ENCODE measurements at places on chromosomes 5 and 9.

DNA sequence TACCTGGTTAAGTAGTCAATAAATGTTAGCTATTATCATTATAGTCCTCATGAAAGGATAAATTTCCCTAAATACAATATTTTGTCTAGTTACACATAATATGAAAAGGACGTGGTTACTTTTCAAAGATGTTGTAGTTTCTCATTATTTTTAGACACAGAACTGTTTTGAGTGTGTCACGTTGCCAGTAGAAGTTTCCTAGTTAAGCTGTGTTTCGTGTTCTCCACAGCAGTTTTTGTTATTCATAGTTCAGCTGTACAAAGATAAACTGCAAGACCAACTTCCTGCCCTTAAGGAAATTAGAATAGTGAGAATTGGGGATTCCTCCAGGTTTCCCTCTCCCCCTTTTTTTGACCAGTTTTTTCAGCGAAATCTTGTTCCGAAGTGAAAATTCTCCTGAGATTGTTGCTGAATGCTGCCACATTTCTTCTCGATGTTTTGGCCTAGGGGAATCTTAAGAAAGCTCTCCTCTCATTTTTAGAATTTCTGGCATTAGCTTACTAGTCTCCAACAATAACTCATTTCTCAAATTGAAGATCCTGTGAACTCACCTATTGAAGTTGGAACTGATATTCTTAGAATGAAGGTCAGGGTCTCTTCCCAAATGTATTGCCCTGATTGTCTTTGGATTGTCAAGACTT, 176.1 kb downstream of the PAM start:
- DNase-seq, result no peak

GRCh38 chr9:95757439-95757838, 118.1 kb upstream of the ERCC6L2 start:
- no peak for DNase-seq

DNA sequence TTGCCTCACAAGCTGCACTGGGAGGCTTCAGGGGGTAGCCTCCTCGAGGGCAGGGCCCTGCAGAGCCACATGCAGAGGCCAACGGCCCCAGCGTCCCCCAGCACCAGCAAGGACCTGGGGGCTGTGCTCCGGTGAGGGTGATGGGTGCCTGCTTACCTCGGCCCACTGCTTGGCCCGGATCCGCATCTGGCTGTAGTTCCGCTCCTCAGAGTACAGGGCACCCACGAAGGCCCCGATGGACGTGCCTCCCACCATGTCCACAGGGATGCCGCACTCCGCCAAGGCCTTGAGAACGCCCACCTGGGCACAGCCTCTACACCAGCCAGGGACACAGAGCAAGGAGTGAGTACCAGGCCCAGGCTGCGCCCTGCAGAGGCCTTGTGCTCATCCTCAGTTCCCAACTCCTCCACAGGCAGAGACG, 8.0 kb upstream of the NSMF start:
- no peak for DNase-seq

DNA sequence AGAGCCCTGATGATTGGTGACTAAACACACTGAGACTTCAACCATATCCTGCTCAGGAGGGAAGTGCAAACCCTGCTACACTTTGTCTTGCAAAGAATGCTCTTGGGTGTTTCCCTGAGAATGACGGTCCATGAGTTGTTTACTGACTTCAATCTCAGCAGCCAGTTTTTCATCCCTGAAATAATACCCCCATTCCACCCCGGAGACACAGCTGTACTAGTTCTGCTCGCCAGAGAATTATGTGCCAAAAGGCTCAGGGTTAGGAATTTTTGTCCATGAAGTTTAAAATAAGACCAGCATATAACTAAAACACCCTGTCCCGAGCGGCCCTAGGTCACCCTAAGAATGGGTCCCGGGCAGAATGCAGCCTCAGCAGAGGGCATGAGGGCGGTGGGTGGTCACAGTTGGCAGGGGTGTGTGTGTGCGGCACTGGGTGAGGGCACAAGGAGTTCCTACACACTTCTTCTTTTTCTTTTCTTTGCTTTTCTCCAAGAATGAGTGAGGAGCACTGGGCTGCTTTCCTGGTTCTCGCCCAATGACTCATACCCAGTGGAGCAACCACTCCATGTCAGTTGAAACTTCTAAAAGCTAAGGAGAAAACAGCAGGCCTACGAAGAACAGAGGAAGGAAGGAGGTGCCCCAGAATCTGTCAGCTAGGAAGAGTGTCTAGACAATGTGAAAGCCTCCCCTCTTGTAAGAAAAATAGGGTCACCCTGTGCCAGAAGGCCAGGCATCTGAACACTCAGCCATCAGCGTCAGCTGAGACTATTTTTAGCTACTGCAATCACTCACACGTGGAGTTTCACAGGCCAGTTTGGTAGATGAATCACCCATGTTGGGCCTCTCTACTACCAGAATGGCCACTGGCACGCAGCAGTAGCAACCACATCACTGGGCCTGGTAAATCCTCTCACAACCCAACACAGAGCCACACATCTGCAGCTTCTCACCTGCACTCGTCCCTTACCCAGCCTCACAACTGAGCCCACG, 105.9 kb downstream of the DPYSL3 start:
- DNase-seq, result no peak

DNA sequence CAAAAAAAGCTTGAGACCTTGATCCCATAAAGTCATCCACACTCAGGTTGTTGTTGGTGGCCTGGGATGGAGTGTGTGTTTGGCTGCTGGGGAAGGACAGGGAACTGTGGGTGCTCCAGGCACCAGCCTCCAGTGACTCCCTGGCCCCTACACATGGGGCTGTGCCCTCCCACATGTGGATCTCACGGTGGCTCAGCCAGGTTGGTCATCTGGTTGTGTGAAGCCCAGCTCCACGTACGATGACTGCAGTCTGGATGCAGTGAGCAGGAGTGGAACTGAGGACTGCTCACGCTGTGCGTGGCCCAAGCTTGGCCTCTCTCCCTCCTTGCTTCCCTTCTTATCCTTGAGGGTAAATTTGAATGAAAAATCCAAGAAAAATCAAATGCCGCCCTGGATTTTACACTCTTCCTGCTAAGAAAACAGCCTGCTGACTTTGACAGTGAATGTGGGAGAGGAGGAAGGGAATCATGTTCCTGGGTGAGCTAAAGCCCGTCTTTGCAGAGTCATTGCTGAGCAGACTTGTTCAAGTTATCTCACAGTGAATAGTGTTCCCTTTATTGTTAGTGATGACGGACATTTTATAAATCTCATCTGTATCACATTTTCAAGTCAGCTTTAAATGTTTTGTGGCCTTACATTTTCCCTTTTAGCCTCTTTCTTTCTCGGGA, 65.1 kb upstream of the CACNA1B start:
- no peak for DNase-seq

GRCh38 chr5:125298746-125299379, 552.4 kb upstream of the ZNF608 start:
- DNase-seq, result no peak

DNA sequence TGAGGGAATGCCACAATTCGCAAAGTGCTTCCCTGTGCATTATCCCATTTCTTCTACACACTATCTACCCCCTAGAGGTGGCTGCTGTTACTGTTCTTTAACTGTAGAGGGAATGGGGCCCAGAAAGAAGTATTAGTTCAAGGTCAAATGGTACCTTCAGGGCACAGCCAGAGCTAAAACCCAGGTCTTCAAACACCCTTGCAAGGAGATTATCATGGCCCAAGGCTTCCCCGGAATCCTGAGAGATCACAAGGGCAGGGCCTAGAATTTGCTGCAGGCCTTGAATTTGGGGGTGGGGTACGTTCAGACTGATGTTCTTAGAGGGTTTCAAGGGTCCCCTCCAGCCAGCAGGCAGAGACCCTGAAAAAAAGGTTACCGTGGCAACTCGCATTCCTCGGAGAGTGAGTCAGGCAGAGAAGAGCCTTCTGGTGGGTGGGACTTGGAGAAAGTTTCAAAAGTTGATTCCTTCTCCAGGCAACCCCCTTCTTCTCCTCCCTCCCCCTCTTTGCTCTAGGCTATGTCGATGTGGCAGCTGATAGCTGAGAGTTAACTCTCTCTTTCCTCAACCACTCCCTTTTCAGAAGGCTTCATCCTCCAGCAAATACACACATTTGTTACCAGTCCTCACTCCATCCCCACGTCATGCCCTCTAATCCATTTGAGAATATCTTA, 1.9 kb downstream of the SPARC start:
- DNase-seq, result no peak

GRCh38 chr9:107215381-107215780, 67.7 kb upstream of the RAD23B start:
- DNase-seq, result no peak

GRCh38 chr9:16058131-16058549, 505.3 kb downstream of the CCDC171 start:
- DNase-seq, result no peak

DNA sequence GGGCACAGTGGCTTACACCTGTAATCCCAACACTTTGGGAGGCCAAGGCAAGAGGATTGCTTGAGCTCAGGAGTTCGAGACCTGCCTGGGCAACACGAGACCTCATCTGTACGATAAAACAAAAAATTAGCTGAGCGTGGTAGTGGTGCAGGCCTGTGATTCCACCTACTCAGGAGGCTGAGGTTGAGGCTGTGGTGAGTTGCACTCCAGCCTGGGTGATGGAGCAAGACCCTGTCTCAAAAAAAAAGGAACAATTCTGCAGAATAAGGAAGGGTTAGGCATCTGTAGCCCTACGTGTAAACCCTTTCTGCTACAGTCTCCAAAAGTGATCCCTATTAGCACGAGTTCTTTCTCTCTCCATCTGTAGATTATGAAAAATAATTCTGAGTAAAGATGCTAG, 19.9 kb downstream of the CDC26 start:
- no peak for DNase-seq

GRCh38 chr5:76074487-76075065, 8.6 kb upstream of the SV2C start:
- no peak for DNase-seq

GRCh38 chr9:129109537-129109903, 1.1 kb downstream of the CRAT start:
- DNase-seq, result no peak

DNA sequence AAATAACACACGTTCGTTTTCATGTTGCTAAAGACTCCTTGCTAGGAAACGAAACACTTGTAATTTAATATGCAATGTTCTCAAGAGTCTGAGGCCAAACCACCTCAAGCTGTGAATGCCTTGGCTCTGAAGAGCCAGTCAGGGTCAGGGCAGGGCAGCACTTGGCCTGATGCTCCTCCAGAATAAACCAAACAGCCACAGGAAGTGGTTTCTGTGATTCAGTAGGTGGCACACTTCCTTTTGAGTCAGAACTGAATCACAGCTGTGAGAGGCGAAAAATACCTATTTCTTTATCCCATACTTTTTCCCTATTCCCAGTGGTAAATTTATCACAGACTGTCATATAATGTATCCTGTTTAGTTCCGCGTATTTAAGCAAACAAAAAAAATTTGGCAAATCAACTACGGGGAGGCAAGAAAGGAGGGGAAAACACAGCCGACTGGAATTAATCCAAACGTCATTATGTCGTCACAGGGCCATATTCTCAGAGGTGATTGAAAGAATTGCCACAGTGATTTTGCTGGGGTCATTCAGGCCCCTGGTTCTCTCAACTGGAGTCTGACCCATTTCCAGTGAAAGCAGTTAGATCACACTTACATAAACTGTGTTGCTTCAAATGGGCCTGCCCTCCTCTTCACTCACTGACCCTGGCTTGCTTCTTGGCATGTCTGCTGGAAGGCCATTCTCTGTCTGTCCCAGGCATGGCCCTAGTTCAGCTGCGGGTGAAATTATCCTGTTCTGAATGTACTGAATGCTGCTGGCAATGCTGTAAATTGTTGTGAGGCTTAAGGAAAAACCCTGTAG, 71.2 kb downstream of the ARRDC3 start:
- DNase-seq, result peak; percentile 25

GRCh38 chr9:20270161-20270560, 352.1 kb downstream of the MLLT3 start:
- DNase-seq, result no peak

DNA sequence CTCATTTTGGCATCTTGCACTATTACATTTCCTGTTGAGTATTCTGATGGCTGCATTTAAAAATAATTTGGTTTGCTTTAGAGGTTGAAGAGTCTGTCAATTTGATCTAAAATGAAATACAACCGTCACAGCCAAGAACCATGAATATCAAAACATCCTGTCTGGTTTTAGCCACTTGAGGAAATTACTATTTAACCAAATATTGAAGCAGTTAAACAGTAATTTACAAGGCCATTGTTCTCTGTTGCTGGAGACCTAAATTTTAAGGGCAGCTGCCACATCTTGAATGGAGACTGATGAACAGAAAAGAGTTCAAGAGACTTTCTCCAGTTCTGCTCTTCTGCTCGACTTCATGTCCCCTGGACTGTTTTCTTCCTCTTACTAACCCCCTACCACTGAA, 549.4 kb downstream of the LRRC70 start:
- no peak for DNase-seq

- no peak for DNase-seq
Observed at GRCh38 chr5:39880985-39881384, 456.2 kb upstream of the DAB2 start.

DNA sequence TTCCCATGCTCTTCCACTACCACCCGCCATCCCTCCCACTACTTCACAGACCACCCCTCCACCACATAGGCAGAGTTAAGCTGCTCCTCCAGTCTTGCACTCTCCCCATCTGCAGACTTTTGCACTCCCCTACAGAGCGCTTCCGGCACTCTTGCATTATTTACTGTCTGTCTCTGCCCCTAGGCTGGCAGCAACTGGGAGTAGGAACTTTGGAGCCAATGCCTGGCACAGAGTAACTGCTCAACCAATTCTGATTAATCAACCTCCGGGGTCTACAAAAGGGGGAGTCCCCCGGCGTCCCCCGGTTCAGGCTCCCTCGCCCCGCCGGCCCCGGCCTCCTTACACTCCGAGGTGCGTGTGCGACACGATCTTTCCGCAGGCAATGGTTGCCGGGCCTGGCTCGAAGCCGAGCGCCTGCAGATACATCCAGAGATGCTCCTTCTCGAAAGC, 498 bp downstream of the HAUS6 start:
- no peak for DNase-seq

- DNase-seq, result no peak
Observed at GRCh38 chr9:9061627-9062026, 1262.0 kb upstream of the DMAC1 start.

GRCh38 chr5:71874521-71874920, 155.4 kb downstream of the CARTPT start:
- no peak for DNase-seq

GRCh38 chr5:99308131-99308530, 379.3 kb upstream of the CHD1 start:
- DNase-seq, result no peak

- DNase-seq, result no peak
Observed at GRCh38 chr5:1245905-1246576, 20.9 kb downstream of the SLC6A18 start.

GRCh38 chr5:114450437-114450836, 88.6 kb downstream of the KCNN2 start:
- no peak for DNase-seq

- no peak for DNase-seq
Observed at GRCh38 chr5:105158526-105158925, 1595.9 kb upstream of the NUDT12 start.

- no peak for DNase-seq
Observed at GRCh38 chr5:154193701-154194121, 3.2 kb downstream of the GALNT10 start.

GRCh38 chr5:93126634-93127033, 454.4 kb downstream of the NR2F1-AS1 start:
- DNase-seq, result no peak

GRCh38 chr5:17415321-17415758, 82.7 kb upstream of the TAF11L2 start:
- no peak for DNase-seq

- no peak for DNase-seq
Observed at GRCh38 chr9:33137781-33138264, 29.3 kb downstream of the B4GALT1 start.

GRCh38 chr5:34863946-34864345, 25.0 kb downstream of the TTC23L start:
- DNase-seq, result no peak

Measured in esophagus squamous epithelium (tissue), 5 donors.